ENCODE measurements at places on chromosomes 3 and 15. TPM values are rescaled to one million over a fixed set of nuclear protein-coding genes. Genes with fewer than 3 reads are reported as not detected.
A peak's percentile ranks its signal among the peaks of the same experiment; 100 is the strongest.

- peaks cover 15% of the 10 kb centered on the region for H3K36me3 ChIP-seq
- DNase-seq, result peak; percentile 67
- peaks cover 25% of the 10 kb centered on the region for H3K4me1 ChIP-seq
- H3K27ac ChIP-seq, result peak overlapping the region; percentile 21
- H3K4me3 ChIP-seq, result no peak overlapping the region
- no peaks in the 10 kb centered on the region for H3K27me3 ChIP-seq
Observed at GRCh38 chr3:49671291-49672288, 2.6 kb upstream of the APEH start.

- H3K4me1 ChIP-seq, result peaks cover 7% of the 10 kb centered on the region
- H3K36me3 ChIP-seq, result no peaks in the 10 kb centered on the region
- DNase-seq, result no peak
- no peaks in the 10 kb centered on the region for H3K27me3 ChIP-seq
- no peak overlapping the region for H3K4me3 ChIP-seq
- no peak overlapping the region for H3K27ac ChIP-seq
Observed at GRCh38 chr3:183817639-183818038, 7.7 kb downstream of the MAP6D1 start.

DNA sequence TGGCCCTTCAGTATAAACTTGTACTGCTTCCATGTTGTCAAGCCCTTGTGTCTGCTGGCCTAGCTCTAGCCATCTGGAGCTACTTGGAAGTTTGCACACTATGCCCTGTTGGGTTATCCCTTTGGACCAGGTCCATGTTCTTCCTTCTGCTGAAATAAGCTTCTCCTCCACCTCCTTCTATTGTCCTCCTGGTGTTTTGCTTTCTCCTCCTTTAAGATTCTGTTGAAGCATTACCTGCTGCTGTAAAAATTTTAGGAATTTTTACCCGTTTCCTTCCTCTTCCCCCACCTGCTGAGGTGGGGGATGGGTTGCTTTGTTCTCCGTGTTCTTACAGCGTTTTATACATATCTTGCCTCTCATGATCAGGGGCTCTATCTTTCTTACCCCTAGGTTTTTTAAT lies 51.7 kb downstream of the SH3GL3 start:
- no peaks in the 10 kb centered on the region for H3K36me3 ChIP-seq

DNA sequence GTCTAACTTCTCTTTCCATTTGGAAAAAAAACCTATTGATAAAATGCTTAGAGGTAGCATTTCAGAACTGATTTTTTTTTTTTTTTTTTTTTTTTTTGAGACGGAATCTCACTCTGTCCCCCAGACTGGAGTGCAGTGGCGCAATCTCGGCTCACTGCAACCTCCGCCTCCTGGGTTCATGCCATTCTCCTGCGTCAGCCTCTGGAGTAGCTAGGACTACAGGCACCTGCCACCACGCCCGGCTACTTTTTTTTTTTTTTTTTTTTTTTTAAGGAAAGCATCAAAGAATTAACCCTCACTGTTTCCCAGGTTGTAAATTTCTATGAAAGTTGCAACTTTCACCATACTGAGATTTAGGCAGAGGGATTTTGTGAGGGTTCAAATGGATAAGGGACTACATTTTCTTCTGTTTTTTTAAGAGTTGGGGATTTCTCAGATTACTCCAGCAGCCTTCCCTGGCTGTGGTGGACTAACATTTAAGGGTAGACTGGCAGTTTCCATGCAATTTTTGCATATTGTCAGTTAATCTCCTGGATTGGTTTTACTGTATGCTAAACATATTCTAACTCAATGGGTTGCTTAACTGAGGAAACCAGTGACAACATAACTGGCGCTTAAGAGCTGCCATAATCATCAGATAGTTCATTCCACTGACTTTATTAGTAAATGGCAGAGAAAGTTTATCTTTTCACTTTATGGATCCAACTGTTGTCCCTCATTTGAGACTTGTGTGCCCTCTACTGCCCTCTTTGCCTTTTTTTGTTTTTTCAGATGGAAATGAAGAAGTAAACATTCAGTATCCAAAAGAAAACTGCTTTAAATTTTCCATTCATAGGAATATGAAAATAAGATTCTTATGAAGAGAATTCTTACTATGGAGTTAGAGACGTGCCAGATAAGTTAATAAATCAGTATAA lies 93.7 kb downstream of the NPTN start:
- no peak for DNase-seq
- H3K4me1 ChIP-seq, result no peaks in the 10 kb centered on the region
- no peak overlapping the region for H3K27ac ChIP-seq
- H3K27me3 ChIP-seq, result no peaks in the 10 kb centered on the region

GRCh38 chr15:27757052-27757451 lies 342.1 kb downstream of the OCA2 start:
- H3K27ac ChIP-seq, result no peak overlapping the region
- H3K4me1 ChIP-seq, result no peaks in the 10 kb centered on the region
- no peaks in the 10 kb centered on the region for H3K27me3 ChIP-seq
- H3K36me3 ChIP-seq, result no peaks in the 10 kb centered on the region
- no peak overlapping the region for H3K4me3 ChIP-seq

DNA sequence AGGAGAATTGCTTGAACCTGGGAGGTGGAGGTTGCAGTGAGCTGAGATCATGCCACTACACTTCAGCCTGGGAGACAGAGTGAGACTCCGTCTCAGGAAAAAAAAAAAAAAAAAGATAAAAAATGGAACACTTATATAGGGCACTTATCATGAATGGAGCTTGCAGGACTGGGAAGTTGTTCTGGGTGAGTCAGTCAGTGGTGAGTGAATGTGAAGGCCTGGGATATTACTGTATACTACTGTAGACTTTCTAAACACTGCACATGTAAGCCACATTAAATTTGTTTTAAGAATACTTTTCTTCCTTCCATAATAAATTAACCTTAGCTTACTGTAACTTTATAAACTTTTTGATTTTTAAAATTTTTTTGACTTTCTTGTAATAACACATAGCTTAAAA lies 59.8 kb downstream of the SFMBT1 start:
- DNase-seq, result no peak
- H3K4me3 ChIP-seq, result no peak overlapping the region
- no peaks in the 10 kb centered on the region for H3K27me3 ChIP-seq
- H3K4me1 ChIP-seq, result peaks cover 16% of the 10 kb centered on the region

DNA sequence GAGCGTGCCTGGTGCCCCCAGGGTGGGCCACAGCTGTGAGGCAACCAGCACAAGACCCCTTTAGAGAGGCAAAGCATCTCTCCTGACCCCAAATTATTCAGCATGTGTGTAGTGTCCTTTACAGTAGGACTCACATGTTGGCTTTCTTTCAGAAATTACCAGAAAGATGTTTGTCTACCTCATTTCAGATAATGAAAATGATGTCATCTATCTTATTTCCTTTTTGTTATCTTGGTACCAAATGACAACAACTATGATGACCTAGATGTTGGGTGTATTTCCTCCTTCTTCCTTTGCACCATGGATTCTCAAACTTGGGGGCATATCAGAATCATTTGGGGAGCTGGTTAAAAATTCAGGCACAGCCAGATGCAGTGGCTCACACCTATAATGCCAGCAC lies 50.5 kb downstream of the DAPK2 start:
- H3K36me3 ChIP-seq, result no peaks in the 10 kb centered on the region
- H3K27ac ChIP-seq, result no peak overlapping the region
- no peak overlapping the region for H3K4me3 ChIP-seq
- H3K4me1 ChIP-seq, result no peaks in the 10 kb centered on the region
- no peak for DNase-seq

- H3K27ac ChIP-seq, result peak overlapping the region; percentile 92
- H3K36me3 ChIP-seq, result peaks cover 60% of the 10 kb centered on the region
- DNase-seq, result no peak
- no peaks in the 10 kb centered on the region for H3K27me3 ChIP-seq
- no peak overlapping the region for H3K4me3 ChIP-seq
Observed at GRCh38 chr3:12839156-12839946, 2.0 kb downstream of the RPL32 start.

DNA sequence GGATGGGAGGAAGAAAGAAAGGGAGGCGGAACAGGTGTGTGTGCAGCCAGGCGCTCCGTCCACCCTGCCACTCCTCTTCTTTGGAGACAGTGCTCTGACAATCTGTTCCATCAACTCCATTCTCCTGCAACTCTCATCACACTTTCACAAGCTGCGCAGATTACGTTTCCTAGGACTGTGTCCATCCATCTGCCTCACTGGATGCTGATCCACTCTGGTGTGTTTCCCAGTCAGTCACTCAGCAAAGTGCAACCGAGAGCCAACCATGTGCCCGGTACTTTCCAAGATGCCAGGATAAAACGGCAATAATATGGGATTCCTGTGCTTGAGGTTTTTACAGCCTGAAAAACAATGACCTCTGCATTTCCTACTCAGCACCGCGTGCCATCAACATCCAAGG lies 59.6 kb downstream of the SLC12A8 start:
- no peak overlapping the region for H3K4me3 ChIP-seq
- H3K36me3 ChIP-seq, result no peaks in the 10 kb centered on the region
- H3K4me1 ChIP-seq, result no peaks in the 10 kb centered on the region
- DNase-seq, result no peak
- no peak overlapping the region for H3K27ac ChIP-seq

DNA sequence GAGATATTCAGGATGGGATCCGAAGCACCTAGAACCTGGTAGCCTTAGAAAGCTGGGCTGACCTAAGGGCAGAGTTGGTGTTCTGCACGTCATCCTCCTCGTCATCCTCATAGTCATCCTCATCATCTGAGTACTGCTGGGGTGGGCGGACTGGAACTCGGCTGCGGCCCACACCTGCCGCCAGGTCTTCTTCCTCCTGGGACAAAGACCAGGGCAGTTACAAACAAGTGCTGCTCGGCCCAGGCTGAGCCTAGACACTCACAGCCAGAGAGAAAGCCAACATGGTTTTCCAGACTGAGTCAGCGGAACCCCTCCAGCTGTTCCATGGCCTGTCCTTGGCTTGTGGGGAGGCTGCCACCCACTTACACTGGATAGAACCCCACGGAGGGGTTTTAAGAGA lies 40.5 kb downstream of the SEMA3G start:
- H3K4me3 ChIP-seq, result no peak overlapping the region
- H3K36me3 ChIP-seq, result no peaks in the 10 kb centered on the region
- H3K27ac ChIP-seq, result no peak overlapping the region
- H3K4me1 ChIP-seq, result peaks cover 14% of the 10 kb centered on the region
- DNase-seq, result no peak
- no peaks in the 10 kb centered on the region for H3K27me3 ChIP-seq

- H3K27ac ChIP-seq, result peak overlapping the region; percentile 79
- H3K4me1 ChIP-seq, result no peaks in the 10 kb centered on the region
- H3K36me3 ChIP-seq, result no peaks in the 10 kb centered on the region
- no peaks in the 10 kb centered on the region for H3K27me3 ChIP-seq
Observed at GRCh38 chr15:97961067-97961954, 808 bp downstream of the ARRDC4 start.

DNA sequence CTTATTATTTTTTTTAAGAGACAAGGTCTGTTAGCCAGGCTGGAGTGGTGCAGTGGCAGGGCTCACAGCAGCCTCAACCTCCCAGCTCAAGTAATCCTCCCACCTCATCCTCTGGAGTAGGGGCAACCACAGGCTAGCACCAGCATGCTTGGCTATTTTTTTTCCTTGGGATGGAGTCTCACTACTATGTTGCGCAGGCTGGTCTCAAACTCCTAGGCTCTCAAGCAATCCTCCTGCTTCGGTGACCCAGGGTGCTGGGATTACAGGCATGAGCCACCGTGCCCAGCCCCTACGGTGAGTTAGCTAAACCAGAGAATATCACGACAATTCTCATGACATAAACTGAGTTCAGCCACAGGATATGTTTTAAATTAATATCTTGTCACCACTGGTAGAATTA lies 2.0 kb downstream of the DCUN1D1 start:
- DNase-seq, result no peak
- H3K27ac ChIP-seq, result no peak overlapping the region
- H3K36me3 ChIP-seq, result no peaks in the 10 kb centered on the region
- H3K4me1 ChIP-seq, result peaks cover 18% of the 10 kb centered on the region
- H3K27me3 ChIP-seq, result no peaks in the 10 kb centered on the region

GRCh38 chr3:197376020-197376419 lies 77.6 kb upstream of the DLG1 start:
- H3K27ac ChIP-seq, result no peak overlapping the region
- H3K36me3 ChIP-seq, result no peaks in the 10 kb centered on the region

DNA sequence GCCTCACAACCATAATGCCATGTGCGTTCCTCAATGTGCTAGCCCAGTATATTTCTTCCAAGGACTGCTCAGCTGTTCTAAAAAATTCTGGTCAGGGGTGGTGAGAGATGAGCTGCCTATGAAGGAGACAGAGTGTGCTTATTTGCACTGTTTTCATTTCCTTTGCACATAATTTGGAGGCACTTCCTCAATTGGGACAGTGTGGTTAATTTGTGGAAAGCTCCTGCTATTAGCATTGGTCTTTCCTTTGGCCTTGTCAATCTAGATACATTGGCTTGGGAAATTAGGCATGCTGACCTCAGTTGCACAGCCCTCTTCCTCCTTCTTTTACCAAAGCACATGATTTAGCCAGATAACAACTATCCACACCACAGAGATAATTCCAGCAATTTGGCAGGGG lies 9.4 kb downstream of the FAM81A start:
- H3K27ac ChIP-seq, result no peak overlapping the region
- H3K4me3 ChIP-seq, result no peak overlapping the region
- DNase-seq, result no peak
- H3K36me3 ChIP-seq, result no peaks in the 10 kb centered on the region
- H3K27me3 ChIP-seq, result no peaks in the 10 kb centered on the region
- no peaks in the 10 kb centered on the region for H3K4me1 ChIP-seq

GRCh38 chr3:138846262-138846791 lies 11.6 kb upstream of the PIK3CB start:
- no peak for DNase-seq
- no peaks in the 10 kb centered on the region for H3K36me3 ChIP-seq
- H3K27ac ChIP-seq, result no peak overlapping the region
- H3K27me3 ChIP-seq, result no peaks in the 10 kb centered on the region
- no peak overlapping the region for H3K4me3 ChIP-seq

DNA sequence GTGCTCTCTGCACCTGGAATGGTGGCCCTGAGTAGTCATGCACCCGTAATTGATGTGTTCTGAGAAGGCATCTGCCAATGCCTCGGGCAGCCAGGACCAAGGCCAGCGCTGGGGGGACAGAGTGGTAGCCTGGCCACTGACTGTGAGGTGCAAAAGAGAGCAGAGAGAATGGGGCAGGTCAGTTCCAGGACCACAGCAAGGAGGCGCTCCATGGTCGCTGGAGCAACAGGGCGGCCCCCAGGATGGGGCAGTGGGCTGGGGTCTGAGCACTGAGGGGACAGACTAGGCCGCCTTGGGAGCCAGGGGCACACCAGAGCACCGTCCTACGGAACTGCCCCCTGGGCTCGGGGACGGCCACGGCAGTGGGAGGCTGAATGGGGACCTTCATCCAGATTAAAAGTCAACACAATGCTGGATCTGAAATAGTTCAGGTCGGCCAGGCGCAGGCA lies 48.3 kb upstream of the IQSEC1 start:
- no peaks in the 10 kb centered on the region for H3K27me3 ChIP-seq
- H3K36me3 ChIP-seq, result no peaks in the 10 kb centered on the region
- no peak overlapping the region for H3K4me3 ChIP-seq
- H3K4me1 ChIP-seq, result no peaks in the 10 kb centered on the region
- no peak overlapping the region for H3K27ac ChIP-seq

- no peak for DNase-seq
- no peaks in the 10 kb centered on the region for H3K4me1 ChIP-seq
- H3K27me3 ChIP-seq, result no peaks in the 10 kb centered on the region
- no peak overlapping the region for H3K4me3 ChIP-seq
- no peak overlapping the region for H3K27ac ChIP-seq
- H3K36me3 ChIP-seq, result no peaks in the 10 kb centered on the region
Observed at GRCh38 chr15:92290359-92290992, 103.2 kb upstream of the ST8SIA2 start.

RTP3 gene
- total RNA-seq, result not detected

AGBL1 gene
- total RNA-seq, result not detected

SCAPER gene
- total RNA-seq, result 27.2 TPM

PP2D1 gene
- total RNA-seq, result not detected

GPR160 gene
- 44.3 TPM for total RNA-seq

PTX3 gene
- 0.57 TPM for total RNA-seq

CPNE4 gene
- total RNA-seq, result 0.43 TPM

ACKR2 gene
- 0.51 TPM for total RNA-seq

Data from naive thymus-derived CD4-positive, alpha-beta T cell (primary cell).